ENCODE measurements at places on chromosomes 4 and X.

DNA sequence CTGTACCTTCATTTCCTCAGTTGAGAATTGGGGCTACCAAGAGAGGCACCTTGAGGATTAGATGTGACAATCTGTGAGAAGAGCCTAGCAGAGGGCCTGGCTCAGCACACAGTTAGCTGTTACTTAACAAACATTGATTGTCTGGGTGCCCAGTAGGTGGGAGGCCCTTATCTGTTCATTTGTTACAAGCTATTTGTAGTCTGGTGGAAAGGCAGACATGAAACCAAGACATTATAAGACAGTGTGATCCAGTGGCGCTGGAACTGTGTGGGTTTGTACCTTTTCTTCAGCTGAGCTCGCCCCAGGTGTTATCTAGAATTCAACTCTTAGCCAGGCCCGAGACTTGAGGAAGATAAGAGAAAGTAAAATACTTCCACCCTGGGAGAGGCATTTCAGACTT, 16.9 kb downstream of the AKAP4 start:
- no peak for DNase-seq

DNA sequence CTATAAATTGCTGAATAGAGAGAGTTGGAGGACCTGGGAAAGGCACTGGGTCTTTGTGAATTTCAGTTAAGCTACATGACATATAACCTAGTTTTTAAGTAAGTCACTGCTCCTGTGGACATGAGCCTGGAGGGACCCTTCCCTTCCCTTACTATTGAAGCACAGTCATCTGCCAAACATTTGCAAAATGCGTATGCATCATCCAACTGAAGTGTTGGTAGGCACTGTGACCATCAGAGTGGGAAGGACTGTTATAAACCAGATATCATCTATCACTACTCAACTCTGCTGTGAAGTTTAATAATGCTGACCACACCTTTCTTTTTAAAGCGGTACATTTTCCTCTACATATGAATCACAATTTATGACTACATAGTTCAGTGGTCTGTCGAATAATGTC, 5.2 kb downstream of the GABRA3 start:
- no peak for DNase-seq

- DNase-seq, result peak; percentile 40
Observed at GRCh38 chrX:39550795-39551361, 546.9 kb downstream of the BCOR start.

- no peak for DNase-seq
Observed at GRCh38 chrX:1222531-1223241, 10.2 kb upstream of the CRLF2 start.

DNA sequence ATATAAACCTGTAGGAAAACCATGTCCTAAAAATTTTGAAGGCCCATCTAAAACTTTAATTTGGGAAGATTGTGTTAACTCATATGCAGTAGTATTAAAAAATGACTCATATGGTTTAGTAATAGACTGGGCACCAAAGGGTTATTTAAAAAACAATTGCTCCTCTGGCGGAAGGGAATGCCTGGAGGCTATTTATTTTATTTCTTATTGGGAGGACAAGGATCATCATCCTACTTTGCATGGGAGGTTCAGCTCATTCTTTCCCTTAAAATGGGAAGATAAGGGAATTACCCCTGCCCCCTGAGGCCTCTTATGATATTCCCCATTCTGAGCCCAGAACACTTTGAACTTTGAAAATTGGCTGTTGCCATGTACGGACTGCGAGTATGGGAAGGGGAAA, 29.7 kb upstream of the MGST2 start:
- DNase-seq, result no peak

DNA sequence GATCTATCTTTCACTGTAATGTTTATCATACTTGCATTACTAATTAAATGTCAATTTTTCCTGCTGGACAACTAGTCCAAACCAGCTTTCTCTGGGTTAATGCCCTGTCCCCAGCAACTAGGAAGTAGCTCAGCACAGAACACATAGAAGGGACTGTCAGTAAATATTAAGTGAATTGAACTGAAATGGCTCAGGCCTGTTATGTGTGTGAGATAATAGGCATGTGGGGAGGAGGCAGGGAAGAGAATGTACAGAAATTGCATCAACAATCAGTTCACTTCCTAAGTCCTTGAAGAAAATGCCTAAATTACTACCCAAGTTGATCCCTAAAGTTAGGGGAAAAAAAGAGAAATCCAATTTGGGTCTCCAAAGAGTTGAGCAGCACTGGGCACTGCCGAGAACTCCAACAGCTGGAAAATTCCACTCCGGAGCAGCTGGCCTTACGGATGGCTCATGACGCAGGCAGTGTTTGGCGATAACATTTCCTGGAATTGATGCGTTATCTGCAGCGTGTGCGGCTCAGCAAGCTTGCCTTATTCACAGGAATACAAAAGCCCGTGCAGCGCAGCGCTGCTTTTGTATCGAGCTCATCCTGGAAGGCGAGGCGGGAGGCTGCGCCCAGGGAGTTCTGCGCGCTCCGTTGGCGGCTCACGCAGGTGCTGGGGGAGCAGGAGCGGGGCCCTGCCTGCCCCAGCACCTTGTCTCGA, 297.3 kb upstream of the LCORL start:
- DNase-seq, result no peak

DNA sequence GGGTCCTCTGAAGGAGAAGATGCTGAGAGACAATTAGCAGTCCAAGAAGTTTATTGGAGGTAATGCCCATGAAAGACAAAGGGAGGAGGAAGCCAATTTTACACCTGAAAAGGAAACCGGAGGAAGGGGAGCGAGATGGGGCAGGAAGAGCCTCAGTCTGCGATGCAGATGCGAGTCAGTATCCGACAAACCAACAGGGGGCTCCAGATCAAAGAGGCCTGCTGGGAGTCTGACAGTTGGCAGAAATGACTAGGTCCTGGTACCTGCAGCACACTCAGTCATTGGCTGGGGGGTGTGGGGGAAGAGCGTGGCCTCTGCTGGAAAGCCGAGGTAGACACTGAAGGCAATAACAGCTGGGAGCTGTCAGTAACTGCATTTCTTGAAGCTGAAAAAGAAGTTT, 231.1 kb upstream of the CENPE start:
- DNase-seq, result no peak

DNA sequence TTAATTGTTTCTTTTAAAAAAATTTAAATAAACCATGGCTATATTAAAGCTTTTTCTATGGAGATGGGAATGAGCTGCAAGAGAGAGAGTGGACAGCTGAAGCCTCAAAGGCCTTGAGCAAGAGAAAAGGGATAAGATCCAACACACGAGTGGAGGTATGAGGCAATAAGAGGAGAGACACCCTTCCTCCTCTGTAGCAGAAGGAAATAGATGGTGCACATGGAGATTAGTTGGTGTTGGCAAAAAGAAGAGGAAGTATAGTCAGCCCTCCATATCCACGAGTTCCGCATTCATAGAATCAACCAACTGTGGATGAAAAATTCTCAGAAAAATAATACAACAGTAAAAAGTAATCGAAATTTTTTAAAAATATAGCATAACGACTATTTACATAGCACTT, 3.2 kb downstream of the CXorf38 start:
- peak; percentile 7 for DNase-seq

- no peak for DNase-seq
Observed at GRCh38 chrX:51484616-51485015, 11.8 kb downstream of the NUDT11 start.

- no peak for DNase-seq
Observed at GRCh38 chr4:113355550-113356371, 306.3 kb downstream of the ANK2 start.

GRCh38 chr4:168739886-168740285, 243.0 kb downstream of the PALLD start:
- DNase-seq, result no peak

DNA sequence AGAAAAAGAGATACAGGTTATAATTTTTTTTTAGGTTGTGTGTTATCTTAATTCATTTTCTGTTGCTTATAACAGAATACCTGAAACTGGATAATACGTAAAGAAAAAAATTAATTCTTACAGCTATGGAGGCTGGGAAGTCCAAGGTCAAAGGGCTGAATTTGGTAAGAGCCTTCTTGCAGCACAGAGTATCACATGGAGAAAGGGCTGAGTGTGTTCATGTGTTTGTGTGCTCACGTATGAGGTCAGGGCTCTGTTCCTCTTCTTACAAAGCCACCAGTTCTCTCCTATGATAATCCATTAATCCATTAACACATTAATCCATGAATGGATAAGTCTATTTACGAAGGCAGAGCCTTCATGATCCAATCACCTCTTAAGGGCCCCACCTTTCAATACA, 8.6 kb upstream of the RAB28 start:
- DNase-seq, result no peak

GRCh38 chr4:183078634-183079033, 20.4 kb upstream of the WWC2 start:
- DNase-seq, result no peak

- no peak for DNase-seq
Observed at GRCh38 chr4:152045807-152046571, 285.2 kb upstream of the GATB start.

GRCh38 chr4:174983128-174983750, 65.1 kb downstream of the ADAM29 start:
- DNase-seq, result no peak

GRCh38 chr4:92231511-92231910, 72.3 kb upstream of the GRID2 start:
- no peak for DNase-seq

DNA sequence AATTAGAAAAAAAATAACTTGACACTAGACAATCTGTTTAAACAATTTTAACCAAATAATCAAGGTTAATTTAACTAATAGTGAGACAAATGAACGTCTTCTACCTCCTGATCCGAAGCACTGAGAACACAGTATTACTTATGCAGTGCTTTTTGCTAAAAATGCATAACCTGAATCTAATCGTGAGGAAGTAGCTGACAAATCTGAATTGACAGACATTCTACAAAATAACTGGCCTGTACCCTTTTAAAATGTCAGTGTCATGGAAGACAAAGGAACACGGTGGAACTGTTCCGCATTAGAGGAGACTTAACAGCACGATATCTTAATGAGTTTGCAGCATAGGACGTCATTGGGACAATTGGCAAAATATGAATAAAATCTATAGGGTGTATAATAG, 631.2 kb upstream of the ZFP42 start:
- no peak for DNase-seq

DNA sequence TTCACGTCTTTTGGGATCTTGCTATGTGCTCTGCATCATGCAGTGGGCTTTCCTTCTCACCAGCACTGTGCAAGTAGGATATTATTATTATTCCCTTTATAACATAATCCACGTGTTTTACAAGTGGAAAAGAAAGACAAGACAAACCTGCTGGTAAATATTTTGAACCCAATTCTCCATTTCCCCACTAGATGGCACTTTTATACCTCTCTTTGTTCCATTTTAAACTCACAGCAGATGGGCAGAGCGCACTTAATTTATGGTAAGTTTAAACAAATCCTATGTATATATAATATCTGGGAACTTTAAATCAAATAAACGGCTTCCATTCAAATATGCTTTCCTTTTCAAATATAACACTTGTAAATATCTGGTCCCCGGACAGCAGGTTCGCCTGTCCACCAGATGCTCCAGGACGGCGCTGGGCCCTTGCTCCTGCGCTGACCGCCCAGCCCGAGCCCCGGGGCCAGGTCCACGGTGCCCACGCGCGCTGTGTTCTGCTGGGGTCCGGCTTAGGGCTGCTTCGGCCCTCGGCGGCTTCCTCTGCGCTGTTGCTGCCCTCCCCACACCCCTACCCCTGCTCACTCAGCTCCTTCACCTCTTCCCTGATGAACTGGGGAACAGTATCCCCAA, 31.1 kb downstream of the F11 start:
- DNase-seq, result peak; percentile 28

DNA sequence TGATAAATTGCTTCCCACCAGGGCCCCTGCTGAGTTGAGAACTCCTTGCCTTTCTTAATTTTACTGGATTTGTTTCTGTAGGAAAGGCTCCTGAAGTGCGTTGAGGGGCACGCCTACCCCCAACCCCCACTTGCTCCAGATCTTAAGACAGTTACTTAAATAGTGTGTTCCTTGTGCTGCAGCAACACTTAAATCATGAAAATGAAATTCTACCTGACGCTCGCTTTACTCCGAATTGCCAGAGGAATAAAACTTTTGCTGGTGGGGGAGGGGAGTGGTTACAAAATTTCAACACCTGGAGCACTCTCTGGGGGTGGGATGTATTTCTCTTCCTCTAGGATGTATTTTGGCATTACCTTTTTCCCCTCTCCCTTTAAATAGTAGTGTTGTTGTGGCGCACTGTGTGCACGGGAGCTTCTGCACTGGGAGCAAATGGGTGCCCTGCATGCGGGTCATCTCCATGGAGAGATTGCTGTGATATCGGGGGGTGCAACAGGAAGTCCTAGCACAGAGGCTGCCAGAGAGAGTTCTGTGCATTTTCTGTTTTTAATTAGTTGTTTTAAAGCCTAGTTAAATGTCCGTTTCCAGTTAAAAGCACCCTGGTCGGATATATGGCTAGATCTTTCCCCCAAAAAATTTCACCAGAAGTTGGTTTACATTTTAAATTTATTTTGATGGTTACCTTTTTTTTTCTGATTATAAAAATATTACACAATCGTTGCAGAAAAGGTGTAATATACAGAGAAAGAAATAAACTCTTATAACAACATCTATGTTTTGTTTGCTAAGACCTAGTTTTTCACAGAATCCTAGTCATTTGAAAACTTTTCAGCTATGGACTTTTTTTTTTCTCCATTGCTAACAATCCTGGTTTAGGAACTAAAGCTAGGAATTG, 207.7 kb downstream of the SOWAHB start:
- no peak for DNase-seq

DNA sequence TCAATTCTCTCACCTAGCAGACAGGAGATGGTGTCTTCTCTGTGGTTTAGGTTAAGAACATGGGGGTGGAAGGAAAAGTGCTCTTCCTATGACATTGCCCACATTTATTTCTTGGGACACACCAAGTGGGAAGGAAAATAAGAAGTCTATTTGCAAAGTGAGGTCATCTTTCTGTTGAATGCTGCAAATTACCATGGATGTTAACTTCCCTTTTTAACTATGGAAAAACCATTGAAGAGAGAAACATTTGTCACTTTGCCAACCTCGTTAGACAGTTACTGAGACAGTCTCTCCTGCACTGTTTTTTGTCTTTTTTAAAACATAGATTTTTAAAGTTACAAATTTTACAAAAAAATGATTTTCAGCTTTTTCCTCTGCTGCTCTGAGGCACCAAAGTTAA, 72.8 kb upstream of the BEND4 start:
- no peak for DNase-seq

DNA sequence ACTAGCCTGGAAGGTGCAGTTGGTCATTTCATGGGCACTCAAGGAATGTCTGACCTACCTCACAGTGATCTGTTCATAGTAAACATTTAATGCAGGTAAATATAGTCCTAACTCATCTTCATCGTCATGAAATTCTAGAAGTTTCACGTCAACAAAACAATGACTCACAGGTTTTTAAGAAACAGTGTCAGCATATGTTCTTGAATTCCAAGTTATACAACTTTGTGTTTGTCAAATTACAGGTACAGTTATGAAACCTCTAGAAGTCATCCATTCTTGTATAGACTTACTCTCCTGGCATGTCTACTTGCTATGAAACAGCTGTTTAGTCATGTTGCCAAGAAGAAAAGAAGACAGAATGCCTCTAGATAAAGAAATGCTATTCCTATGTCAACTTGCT, 46.6 kb downstream of the AFM start:
- no peak for DNase-seq
